NCI-H446 (cell line): ENCODE measurements at places on chromosomes 12 and 14.

GRCh38 chr12:117031843-117032592, 67.2 kb downstream of the TESC start:
- no peak for DNase-seq

GRCh38 chr14:100149851-100150611, 9.4 kb downstream of the DEGS2 start:
- DNase-seq = peak; percentile 67

GRCh38 chr12:42482041-42482747, 107.4 kb downstream of the PRICKLE1 start:
- DNase-seq = no peak

- no peak for DNase-seq
Observed at GRCh38 chr12:46299851-46300250, 31.0 kb upstream of the SLC38A1 start.

DNA sequence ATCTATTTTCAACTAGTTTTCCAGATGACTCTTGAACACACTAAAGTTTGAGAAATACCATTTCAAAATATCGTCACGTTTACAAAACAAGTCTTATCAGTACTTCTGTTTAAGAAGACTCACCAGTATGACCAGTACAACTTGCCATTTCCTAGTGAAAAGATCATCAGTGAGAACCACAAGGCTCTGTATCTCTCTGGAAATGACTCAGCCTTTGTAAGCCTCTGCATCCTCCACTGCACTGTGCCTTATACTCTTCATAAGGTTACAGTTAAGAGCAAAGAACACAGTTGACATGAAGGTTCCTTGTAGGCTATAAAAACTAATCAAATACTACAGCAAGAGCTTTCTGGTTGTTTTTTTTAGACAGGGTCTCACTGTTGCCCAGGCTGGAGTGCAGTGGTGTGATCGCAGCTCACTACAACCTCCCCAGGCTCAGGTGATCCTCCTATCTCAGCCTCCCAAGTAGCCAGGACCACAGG, 5.7 kb upstream of the VTI1B start:
- no peak for DNase-seq

DNA sequence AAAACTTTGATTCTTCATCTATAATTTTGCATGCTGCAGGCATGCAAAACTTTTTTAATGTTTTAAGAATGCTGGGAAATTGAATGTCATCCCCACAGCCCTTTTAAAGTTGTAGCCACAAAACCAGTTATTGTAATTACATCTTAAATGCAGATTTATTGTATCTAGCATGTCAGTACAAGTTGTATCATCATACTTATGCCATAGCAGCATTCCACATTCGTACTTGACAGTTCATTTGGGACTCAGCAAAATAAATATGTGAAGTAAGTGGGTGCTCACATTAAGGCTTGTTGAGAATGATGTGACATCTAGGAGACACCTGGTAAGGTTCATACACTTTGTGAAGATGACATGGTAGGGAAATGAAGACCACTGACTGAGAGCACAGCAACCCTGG, 44.0 kb upstream of the GZMB start:
- DNase-seq = no peak

DNA sequence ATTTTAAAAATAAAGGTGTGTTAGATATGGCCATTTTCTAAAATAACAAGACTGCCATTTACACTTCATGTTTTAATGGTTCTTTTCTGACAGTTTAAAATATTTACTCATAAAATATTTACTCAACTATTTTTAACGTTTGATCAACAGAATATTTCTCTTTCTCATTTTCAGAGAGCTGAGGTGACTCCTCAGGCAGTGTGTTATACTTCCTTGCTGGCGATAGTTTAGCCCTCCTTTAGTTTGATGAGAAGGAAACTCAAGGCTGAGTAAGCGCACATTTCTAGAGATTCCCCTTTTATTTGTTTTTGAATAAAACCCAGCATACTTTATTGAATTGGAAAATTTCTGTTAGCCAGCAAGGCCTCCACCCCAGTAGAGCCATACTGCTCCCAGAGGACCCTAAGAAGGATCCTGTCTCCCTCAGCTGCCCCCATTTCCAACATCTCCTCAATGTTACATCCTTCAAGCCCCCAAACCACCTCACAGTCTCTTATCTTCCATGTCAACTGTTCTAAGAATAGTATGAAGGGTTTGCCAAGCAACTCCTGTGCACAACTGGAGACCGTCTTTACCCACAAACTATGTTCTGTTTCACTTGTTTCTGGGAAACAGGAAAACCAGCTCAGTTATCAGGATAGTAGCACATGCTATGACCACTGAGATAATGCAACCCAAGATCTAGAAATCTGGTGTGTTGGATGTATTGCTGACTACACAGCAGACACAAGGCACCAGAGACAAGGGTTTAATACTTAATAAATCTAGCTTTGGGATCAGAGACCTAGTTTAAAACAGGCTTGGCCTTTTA, 129.5 kb downstream of the STXBP6 start:
- DNase-seq = no peak

DNA sequence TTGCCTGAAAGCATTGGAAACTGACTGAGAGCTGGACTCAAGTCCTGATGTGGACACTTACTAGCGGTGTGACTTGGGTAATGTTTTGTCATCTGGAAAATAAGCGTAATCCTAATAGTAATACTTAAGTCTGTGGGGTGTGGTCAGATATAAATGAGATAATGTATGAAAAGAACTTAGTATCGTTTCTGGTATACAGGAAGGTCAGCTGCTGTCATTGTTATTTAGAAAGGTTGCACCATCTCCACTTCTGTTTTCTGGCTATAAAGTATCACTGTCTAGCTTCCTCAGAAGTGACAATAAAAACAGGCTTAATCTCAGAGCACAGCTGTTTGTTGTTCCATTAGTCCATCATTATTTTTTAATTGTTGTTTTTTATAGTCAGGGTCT, 34.1 kb upstream of the TUBA1C start:
- DNase-seq = no peak

GRCh38 chr12:92010368-92010767, 135.3 kb downstream of the BTG1 start:
- DNase-seq = no peak

DNA sequence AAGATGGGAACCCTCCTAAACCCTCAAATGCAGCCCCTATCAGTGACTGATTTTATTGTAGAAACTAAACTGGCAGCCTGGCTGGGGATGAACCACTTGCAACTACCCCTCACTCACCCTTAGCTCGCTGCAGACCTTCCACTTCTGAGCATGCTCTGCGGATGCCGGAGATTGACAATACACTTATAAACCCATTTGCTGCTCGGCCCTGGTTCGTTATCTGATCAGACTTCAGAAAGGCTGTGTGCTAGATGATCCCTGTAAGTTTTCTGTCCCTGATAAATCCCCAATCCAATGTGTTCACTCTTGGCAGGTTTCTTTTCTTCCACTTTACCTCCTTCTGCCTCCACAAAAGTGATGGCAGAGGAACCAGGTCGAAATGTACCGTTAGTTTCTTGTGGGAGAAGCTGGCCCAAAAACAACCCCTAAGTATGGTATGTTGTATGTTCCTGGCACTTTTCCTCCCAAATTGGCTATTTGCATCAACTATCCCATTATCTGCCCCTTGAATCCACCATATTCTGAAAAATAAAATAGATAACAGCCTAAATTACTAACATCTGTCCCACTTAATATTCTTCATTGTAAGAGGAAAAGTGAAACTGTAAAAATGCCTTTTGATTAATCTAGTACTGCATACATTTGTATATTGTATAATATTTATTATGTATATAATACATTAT, 18.8 kb downstream of the RPH3A start:
- DNase-seq = no peak

DNA sequence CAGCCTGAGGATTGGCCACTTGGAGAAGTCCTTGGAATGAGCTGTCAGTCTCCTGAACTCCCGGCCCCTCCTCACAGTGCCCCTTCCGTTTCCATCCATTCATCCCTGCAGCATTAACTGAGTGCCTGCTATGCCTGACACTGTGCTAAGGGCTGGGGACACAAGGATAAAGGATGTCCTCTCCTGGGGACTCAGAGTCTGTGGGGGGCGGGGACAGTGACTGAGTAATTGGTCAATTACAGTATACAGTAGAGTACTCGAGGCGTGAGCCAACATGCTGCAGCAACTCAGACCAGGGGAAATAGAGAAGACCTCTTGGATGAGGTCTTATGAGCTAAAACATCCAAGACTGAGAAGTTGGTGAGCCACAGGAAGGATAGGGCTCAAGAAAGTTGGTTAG, 43.4 kb upstream of the PWP1 start:
- DNase-seq = no peak

DNA sequence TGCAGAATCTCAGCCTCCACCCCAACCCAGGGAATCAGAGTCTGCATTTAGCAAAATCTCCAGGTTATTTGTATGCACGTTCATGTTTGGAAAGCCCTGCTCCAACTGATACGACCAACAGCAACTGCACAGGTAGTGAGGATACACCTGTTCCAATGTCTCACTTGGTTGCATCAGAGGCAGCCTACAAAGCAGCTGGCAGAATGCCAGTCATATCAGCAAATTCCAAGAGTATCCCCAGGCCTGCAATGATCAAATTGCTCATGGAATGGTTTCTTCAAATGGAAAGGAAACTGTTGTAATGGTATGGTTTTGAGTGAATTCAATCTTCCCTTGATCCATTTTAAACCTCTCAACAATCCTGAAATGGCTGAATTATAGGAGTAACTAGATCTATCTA, 75.4 kb downstream of the GRIP1 start:
- DNase-seq = no peak

DNA sequence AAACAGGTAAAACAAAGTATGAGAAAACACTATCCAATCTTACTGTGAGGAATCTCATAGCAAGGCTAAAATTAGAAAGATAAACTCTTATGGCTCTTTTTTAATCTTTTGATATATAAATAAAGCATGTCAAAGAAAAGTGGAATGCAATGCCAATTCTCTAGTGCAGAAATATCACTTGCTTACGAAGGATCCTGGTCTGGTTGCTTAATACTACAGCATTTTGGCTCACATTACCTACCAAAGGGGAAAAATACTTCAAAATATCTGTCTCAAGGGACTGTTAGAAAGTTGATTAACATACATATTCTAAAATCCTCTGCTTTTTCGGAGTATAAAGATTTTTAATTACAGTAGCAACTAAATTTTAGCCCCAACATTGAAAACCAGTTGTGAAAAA, 21.4 kb downstream of the AREL1 start:
- DNase-seq = no peak

DNA sequence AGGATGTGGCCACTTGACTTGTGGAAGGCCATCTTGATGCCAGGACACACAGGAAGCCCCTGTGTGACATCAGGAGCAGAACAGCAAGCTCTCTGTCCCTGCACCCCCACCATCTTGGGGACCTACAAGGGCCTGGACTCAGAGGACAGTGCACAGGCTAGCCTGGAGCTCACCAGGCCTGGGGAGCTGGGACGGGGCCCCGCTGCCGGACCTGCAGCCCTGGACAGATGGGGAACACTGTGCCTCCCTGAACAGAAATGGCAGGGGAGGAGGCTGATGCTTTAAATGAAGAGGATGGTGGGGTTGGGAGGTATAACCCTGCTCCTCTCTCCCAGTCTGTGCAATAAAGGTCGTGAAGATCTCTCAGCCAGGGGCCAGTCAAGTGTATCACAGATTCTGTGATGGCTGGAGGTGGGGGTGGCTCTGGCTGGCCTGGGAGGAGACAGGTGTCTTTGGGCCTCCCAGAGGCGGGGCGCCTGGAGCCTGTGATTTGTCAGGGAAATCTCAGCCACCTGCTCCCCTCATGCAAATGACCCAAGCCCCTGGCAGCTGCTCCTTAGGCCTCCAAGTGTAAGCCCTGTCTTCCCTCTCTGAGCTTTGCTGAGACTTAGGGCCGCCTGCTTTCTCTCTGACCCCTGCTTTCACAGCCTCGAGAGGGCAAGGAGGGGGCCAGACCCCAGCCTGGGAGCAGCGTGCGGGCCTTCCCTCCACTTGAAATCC, 1.1 kb upstream of the GNB3 start:
- DNase-seq = no peak

DNA sequence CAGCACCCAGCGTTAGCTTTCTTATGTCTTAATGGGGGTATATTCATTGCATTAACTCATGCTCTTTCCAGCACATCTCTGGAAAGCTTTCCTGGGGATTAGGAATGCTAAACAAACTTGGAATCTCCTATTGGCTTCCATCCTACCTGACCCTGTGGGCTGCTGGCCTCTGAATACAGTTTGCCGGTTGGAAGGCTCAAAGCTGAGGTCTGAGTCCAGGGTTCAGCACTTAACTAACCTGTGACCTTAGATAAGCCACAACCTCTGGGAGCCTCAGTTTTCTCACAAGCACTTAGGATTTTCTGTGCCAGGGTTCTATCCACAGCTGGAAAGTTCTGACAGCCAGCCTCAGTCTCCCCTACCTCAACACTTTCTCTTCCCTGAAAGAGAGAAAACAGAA, 12.9 kb upstream of the RND1 start:
- no peak for DNase-seq

- no peak for DNase-seq
Observed at GRCh38 chr14:30999038-30999773, 26.2 kb upstream of the AP4S1 start.

- DNase-seq = no peak
Observed at GRCh38 chr12:123546281-123546680, 12.8 kb upstream of the RILPL1 start.

- no peak for DNase-seq
Observed at GRCh38 chr12:46556105-46556559, 183.6 kb upstream of the SLC38A2 start.
